ENCODE measurements at places on chromosomes 4 and X.
A peak's percentile ranks its signal among the peaks of the same experiment; 100 is the strongest.

GRCh38 chr4:89101256-89102161 lies 9.8 kb upstream of the TIGD2 start:
- no peak for DNase-seq

DNA sequence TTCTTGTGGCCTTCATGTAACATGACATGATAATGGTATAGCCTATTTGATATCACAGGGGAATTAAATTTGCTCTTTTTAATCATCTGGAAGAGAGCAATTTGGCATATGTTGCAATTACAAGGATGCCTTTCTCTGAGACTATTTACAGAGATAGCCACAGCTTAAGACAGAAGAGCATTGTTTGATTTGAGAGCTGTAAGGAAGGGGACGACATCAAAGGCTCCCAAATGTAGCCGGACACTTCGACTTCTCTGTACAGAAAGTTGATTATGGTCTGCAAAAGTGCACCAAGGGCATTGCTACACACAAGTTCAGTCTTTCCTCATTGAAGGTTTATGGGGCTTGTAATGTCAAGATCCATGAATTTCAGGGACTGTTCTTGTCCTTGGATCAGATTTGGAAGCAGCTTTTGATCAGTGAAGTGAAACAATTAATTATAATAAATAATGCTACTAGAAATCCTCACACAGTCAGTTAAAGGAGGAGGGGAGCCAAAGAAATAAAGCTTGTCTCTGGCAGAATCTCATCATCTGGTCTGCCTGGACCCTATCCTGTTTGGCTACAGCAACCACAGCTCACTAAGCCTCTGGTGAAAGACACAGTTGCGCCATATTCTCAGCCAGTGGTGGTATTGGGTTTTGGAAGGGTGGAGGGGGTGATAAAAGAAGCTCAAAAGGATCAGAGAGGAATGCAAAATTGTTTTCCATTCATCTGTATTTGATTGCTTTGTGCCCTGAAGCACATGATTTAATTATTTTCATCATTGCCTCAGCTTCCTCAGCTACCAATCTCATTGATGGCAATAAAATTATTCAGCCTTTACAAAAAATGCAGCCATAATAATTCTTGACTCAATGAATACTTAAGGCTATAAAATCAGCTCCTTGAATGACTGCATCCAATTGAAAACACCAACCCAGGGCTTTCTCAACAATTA lies 654.3 kb upstream of the LCORL start:
- DNase-seq, result no peak

- DNase-seq, result no peak
These were observed 241.8 kb downstream of the GRIA3 start for GRCh38 chrX:123425904-123426303.

GRCh38 chr4:100164808-100165760 lies 25.2 kb downstream of the DDIT4L start:
- DNase-seq, result no peak

DNA sequence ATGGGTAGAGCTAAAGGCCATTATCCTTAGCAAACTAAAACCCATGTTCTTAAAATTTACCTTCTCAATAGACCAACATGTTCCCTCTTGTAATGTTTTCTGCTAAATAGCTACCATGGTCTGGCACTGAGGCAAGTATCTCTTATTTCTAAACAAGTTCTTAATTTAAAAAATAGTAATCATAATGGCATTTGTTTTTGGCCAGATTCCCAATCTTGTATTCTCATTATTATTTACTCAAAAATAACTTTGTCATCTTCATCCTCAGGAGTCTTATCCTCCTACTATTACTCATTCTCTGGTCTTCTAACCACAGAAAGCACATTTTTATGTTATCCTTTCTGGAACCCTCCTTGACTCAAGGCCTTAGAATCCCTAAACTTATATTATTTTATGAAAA lies 931.2 kb downstream of the CCSER1 start:
- DNase-seq, result no peak

DNA sequence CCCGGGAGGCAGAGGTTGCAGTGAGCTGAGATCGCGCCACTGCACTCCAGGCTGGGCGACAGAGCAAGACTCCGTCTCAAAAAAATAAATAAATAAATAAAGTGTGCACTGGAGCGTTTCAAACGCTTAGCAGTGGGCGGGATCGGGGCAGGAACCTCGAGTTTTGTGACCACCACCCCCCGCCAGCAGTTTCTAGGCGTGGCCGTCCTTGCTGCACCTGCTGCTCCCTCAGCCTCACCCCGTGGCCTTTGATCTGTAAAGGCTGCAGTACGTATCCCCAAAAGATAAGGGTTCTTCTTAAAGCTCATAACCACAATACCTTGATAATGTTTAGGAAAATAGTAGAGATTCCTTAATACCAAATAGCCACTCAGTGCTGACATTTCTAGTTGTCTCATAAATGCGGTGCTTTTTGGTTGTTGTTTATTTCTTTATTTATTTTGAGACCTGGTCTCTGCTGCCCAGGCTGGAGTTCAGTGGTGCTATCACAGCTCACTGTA lies 33.2 kb downstream of the PCGF3 start:
- DNase-seq, result no peak

GRCh38 chr4:109276482-109277095 lies 25.9 kb downstream of the COL25A1 start:
- DNase-seq, result peak; percentile 18

- no peak for DNase-seq
These were observed 669.0 kb downstream of the ZNF674 start for GRCh38 chrX:45876206-45876605.
